ENCODE measurements at places on chromosomes 13 and 19. TPM values are rescaled to one million over a fixed set of nuclear protein-coding genes. Genes with fewer than 3 reads are reported as not detected.

The PRRG2 gene
- 0.49 TPM for total RNA-seq

The ILF3 gene
- 418 TPM for total RNA-seq

The FAM98C gene
- 24.1 TPM for total RNA-seq

The ZNF585A gene
- total RNA-seq: 6.8 TPM

The COL4A1 gene
- not detected for total RNA-seq

The KLK12 gene
- total RNA-seq: not detected

The ANGPTL4 gene
- total RNA-seq: 0.50 TPM

The ADGRE1 gene
- 0.54 TPM for total RNA-seq

The FAM83E gene
- total RNA-seq: 2.8 TPM

The FBXO17 gene
- total RNA-seq: 0.12 TPM

The C1QTNF9 gene
- not detected for total RNA-seq

The ZNF761 gene
- 12.6 TPM for total RNA-seq

The NTF4 gene
- not detected for total RNA-seq

The TNNI3 gene
- total RNA-seq: not detected

The MAP4K1 gene
- 337 TPM for total RNA-seq

The FFAR2 gene
- total RNA-seq: not detected

The ARHGAP45 gene
- 481 TPM for total RNA-seq

The ATP4A gene
- total RNA-seq: not detected

The ZNF628 gene
- total RNA-seq: 8.9 TPM

The CACNG6 gene
- total RNA-seq: not detected

The CEACAM16 gene
- not detected for total RNA-seq

The AMER2 gene
- total RNA-seq: not detected

The COMP gene
- total RNA-seq: not detected

The ZNF155 gene
- 7.1 TPM for total RNA-seq

The OR10H1 gene
- not detected for total RNA-seq

The ZNF90 gene
- 16.6 TPM for total RNA-seq

The SYT3 gene
- not detected for total RNA-seq

The CNN2 gene
- 295 TPM for total RNA-seq

The FBXW9 gene
- total RNA-seq: 6.3 TPM

The TNFRSF19 gene
- total RNA-seq: 0.28 TPM

The COL5A3 gene
- total RNA-seq: 0.09 TPM

All from activated CD8-positive, alpha-beta memory T cell treated with anti-CD3 and anti-CD28 coated beads, Interleukin-2, amount 10 ng/mL, durations not matched to agents 7 days and 5 days (primary cell).